Activated CD4-positive, CD25-positive, alpha-beta regulatory T cell (primary cell): ENCODE measurements at places on chromosomes 3 and 15.

GRCh38 chr3:155188031-155188430 lies 105.5 kb downstream of the STRIT1 start:
- no peak for DNase-seq

DNA sequence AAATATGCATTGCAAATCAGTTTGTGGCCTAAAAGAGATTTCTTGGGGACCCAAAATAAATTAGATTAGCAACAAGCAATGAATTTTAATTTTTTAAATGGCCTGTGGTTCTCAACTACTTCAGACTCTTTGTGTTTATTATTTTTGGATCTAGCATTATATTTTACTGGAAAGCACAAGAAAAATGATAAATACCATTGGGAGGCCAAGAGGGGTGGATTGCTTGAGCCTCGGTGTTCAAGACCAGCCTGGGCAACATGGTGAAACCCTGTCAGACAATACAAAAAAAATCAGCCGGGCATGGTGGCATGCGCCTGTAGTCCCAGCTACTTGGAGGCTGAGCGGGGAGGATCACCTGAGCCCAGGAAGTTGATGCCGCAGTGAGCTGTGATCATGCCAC lies 13.6 kb downstream of the LACTB start:
- DNase-seq, result no peak

DNA sequence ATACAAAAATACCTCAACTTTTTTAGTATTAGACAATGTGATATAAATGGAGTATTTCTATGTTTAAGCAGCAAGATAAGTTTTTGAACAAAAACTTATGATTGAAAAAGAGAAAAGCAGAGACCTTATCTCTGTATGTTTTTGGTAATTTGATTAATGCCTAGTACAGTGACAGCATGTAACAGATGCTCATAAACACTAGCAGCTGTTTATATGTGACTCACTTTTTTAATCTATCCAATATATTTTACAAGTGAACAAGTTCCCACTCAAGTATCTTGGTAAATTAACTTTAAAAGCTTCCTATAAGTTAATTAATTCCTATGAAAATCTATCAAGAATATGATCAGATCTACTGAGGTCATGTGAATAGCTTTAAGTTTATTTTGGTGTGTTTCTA lies 55.1 kb downstream of the NGLY1 start:
- no peak for DNase-seq

GRCh38 chr15:35309886-35310285 lies 224.8 kb upstream of the NANOGP8 start:
- DNase-seq, result no peak

GRCh38 chr3:61008998-61009380 lies 242.3 kb downstream of the FHIT start:
- no peak for DNase-seq

GRCh38 chr3:138434276-138434874 lies at the start of gene ESYT3:
TSS of gene ESYT3 (plus strand) at chr3:138434616. CDS start at chr3:138434799, 183 bp downstream.
- DNase-seq, result no peak

DNA sequence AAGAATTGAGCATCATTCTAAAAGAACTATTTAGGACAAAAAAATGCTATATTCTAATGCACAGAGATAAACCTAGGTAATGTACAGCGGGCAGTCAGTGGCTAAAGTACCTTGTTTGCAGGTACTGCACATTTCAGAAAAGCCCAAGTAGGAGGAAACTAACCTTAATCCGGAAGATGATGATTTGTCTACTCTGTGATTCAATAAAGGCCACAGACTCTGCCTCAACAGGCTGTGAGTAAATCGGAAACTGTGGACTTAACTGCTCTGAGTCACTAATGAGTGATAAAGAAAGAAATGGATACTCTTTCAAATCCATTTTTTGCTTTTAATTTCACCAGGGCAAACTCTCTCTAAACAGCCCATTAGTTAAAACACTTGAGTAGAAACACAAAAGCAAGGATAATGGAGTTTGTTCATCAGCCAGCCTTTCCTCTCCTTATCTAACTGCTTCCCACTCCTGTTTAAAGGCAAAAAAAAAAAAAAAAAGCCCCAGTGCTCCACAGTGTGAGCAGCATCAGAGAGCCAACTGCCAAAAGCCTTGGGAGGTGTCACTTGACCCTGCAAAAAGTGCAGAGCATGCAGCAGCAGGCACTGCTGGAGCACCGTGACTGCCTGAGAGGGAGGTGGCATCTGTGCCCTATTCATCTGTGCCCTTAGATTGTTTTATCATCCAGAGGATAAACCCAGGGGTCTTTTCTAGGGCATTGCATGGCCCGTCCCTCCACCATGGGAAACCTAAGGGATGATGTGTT lies 187.7 kb downstream of the SATB1 start:
- no peak for DNase-seq

- no peak for DNase-seq
These were observed 923 bp downstream of the SIAH2 start for GRCh38 chr3:150761831-150762661.

GRCh38 chr3:25007974-25008658 lies 419.9 kb upstream of the RARB start:
- DNase-seq, result no peak

- DNase-seq, result no peak
These were observed 749.8 kb upstream of the SGO1 start for GRCh38 chr3:20935791-20936190.
